ENCODE measurements at places on chromosomes 5 and 9.

GRCh38 chr9:120927269-120928014 is 846 bp upstream of the TRAF1 start:
- H3K27me3 ChIP-seq: no peaks in the 10 kb centered on the region
- no peaks in the 10 kb centered on the region for H3K4me1 ChIP-seq
- H3K4me3 ChIP-seq: no peak overlapping the region
- H3K36me3 ChIP-seq: no peaks in the 10 kb centered on the region

DNA sequence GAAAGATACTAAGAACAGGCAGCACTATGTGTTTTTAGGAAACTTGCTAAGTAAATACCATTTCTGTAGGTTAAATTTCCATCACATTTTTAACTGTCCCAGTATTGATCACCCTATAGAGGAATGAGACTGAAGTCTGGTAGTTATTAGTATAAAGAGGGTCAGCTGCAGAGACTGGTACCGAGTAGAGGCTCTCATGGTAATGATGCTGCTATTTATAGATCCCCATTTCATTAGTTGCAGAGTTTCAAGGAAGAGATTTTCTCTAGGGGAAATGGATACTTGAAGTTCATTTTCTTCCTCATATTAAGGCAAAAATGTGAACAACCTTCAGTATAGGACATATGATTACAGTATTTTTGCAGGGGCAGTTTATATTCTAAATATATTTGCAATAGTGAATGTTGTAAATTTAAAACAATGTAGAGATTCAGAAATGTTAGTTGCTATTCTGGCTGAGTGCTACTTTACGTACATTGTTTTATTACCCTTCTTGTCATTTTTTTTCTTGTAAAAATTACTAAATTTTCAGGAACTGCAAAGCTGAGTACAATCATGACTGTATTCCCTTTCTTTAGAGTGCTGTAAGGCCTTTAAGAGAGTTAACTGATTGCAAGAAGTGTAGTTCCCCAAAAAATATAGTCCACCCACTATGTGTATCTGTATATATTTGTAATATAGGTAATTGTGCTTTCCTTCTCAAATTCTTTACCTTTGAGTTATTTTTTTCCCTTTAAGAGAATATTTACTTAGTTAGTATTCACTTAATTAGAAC is 14.7 kb downstream of the PBX3 start:
- no peak for DNase-seq
- no peak overlapping the region for H3K4me3 ChIP-seq
- no peaks in the 10 kb centered on the region for H3K27me3 ChIP-seq
- peaks cover 8% of the 10 kb centered on the region for H3K4me1 ChIP-seq

- H3K36me3 ChIP-seq: no peaks in the 10 kb centered on the region
- H3K4me3 ChIP-seq: no peak overlapping the region
- DNase-seq: no peak
- H3K27me3 ChIP-seq: no peaks in the 10 kb centered on the region
- no peaks in the 10 kb centered on the region for H3K4me1 ChIP-seq
Measured at GRCh38 chr5:122400938-122401337, 88.9 kb downstream of the SNCAIP start.

GRCh38 chr5:168962306-168962705 is 338.6 kb downstream of the SLIT3 start:
- no peaks in the 10 kb centered on the region for H3K36me3 ChIP-seq
- H3K27me3 ChIP-seq: no peaks in the 10 kb centered on the region
- no peak overlapping the region for H3K27ac ChIP-seq
- DNase-seq: no peak
- no peaks in the 10 kb centered on the region for H3K4me1 ChIP-seq
- no peak overlapping the region for H3K4me3 ChIP-seq

- no peak overlapping the region for H3K27ac ChIP-seq
- no peaks in the 10 kb centered on the region for H3K36me3 ChIP-seq
- H3K4me3 ChIP-seq: no peak overlapping the region
Measured at GRCh38 chr5:66066826-66067225, 77.3 kb upstream of the SREK1 start.

DNA sequence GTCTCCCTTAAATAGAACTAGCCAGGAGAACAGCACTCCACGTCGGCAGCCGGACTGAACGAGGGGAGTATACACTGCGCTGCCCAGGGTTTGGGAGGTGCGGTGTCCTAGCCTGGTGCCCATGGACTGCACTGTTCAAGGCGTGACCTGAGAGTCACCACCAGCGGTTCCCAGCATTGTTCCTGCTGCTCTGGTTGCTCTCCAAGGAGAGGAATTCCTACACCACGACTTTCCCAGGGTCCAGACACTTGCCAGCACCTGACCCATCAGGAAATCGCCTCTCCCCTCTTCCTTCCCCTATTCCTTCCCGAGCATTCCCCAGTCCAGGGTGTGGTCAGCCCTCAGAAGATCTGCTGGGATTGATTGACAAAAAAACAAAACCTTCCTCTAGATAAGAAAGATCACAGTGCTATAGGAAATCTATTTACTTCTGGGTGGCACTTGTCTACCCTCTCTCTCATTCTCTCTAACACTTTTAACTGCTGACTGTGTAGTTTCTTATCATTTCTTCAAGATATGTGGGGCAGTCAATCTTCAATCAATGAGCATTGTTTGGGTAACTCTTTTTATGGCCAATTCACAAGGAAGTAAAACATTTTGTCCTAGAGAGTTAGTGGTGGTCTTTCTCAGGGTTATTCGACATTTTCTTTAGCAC is 297.8 kb upstream of the ACTBL2 start:
- no peaks in the 10 kb centered on the region for H3K27me3 ChIP-seq
- no peaks in the 10 kb centered on the region for H3K36me3 ChIP-seq
- H3K4me3 ChIP-seq: no peak overlapping the region
- peak; percentile 35 for DNase-seq

DNA sequence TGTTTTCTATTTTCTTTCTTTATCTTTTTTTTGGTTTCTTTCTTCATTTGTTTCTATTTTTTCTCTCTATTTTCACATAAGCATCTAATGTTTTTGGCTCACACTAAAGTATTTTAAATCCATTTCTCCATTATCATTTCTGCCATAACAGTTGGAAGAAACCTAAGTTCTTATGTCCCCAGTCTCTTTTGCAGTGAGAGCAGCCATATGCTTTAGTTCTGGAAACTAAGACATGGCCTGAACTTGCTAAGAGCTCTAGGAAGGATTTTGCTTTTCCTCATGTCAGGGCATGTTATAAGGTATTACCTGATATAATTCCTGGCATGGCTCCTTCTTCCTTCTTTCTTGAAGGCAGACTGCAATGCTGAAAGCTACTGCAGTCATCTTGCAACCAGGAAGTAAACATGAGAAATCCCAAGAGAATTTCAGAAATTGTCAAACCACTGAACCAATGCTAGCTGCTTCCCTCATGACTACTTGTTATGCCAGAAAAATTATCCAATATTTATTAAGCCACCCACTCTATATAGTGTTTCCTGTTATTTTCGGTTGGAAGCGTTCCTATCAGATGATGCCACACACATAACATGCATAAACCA is 171.1 kb downstream of the TAF11L14 start:
- no peak overlapping the region for H3K4me3 ChIP-seq
- peaks cover 2% of the 10 kb centered on the region for H3K4me1 ChIP-seq
- no peak for DNase-seq

DNA sequence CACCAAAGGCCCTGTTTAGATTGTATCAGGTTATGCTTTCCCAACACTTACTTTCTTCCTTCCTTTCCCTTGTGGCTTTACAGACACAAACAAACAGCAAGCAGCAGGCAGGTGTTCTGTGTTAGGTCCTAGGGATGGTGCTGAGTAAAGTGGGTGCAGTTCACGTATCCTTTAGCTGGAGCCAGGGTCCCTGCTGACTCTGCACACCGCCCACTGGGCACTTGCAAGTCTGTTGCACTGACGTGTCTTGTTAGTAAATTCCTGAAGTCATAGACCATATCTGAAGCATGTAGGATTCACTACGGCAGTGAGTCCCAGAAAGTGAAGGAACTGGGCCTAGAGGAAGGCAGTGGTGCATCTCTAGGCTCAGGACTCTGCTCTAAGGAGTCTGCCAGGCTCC is 96.5 kb downstream of the DAPK1 start:
- DNase-seq: no peak
- no peaks in the 10 kb centered on the region for H3K36me3 ChIP-seq
- H3K4me1 ChIP-seq: peaks cover 5% of the 10 kb centered on the region
- no peak overlapping the region for H3K27ac ChIP-seq
- no peaks in the 10 kb centered on the region for H3K27me3 ChIP-seq
- H3K4me3 ChIP-seq: no peak overlapping the region

GRCh38 chr9:4224181-4224580 is 75.7 kb downstream of the GLIS3 start:
- DNase-seq: no peak
- no peaks in the 10 kb centered on the region for H3K36me3 ChIP-seq
- H3K27ac ChIP-seq: no peak overlapping the region
